ENCODE measurements at places on chromosomes 12 and 14.
A peak's percentile ranks its signal among the peaks of the same experiment; 100 is the strongest.

DNA sequence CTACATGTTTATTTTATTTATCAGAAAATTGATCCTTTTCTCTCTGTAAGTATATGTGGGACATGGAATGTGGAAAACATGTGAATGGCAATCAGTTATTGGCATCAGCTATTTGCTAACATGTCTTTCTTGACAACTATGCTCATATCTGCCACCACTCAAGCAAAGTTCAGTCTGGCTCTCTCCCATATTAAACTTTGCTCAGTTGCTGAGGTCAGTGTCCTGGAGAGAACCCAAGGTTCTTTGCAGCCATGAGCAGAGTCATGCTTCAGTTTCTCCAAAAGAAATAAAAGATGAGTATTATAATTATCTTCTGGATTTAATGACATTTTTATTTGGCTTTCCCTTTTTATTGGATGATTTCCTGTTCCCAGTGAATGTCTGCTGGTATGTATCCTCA is 42.6 kb downstream of the A2M start:
- DNase-seq, result no peak

GRCh38 chr14:98182393-98183055 is 1089.5 kb downstream of the BCL11B start:
- DNase-seq, result no peak

DNA sequence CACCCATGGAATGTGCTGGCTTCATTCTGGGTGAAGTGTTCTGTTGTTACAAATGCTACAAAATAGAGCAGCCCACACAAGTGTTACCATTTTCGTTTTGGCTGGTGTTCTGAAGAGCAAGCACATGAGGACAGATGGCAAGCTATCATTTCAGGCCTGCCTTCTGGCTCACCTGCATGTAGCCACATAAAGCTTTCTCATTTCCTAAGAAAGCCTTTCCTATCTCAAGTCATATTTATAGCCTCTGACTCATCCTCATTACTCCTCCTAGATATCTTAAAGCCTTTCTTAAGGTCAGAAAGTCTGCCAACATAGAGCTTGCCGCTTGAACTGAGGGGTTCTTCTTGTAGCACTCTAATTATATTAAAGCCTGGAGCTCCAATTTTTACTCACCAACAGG is 89.0 kb downstream of the PTPRR start:
- DNase-seq, result no peak

DNA sequence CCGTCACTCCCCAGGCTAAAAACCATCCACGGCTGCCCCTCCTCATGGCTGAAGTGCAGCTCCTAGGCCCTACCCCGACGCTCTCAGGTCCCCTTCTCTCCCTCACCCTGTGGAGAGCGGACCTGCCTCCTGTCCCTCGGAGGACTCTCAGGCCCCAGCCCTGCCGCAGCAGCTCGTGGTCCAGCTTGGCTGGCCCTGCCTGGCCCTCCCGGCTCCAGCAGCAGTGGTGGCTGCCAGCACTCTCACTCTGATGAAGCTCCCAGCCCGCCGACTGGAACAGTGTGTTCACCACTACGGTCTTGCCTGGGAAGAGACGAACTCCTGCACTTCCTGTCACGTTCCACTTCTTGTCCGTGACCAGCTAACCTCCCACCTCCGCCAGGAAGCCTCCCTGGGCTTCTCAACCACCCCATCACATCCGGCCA is 11.1 kb downstream of the BAG5 start:
- no peak for DNase-seq

GRCh38 chr12:64431791-64432190 is 20.1 kb upstream of the TBK1 start:
- DNase-seq, result no peak

- no peak for DNase-seq
These were observed 448.9 kb upstream of the TBX3 start for GRCh38 chr12:115132905-115133304.

DNA sequence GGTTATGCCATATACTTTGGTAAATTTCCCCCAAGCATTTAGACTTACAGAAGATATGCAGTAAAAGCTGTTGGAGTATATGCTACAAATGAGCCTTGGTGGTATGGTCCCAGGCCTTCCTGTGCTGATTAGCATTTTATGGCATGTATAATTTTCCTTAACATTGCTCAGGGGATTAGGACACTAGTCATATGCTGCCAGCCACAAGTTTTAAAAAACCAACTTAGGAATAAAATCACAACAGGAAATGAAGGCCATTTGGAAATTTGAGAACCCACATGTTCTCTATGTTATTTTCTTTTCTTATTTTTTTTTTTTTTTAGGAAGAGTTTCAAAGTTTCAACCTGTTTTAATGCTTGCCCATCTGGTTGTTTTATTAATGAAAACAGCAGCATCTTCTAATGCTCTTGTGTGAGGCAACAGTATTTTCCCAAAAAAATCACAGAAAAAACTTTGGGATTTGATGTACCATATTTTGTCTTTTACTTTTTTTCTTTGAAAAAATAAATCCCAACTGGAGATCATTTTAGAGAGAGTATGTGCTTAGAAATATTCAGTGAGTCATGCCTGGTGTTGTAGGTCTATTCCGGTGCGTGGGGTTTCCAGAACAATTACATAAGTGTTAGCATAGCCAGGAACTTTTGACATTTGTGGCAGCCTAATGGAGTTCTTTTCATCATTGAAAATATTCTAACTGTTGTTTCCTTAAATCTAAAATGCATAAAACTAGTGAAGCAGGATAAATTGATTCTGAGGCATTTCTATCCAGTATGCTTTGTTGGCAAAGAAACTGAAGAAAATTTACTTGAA is 21.7 kb upstream of the DUSP6 start:
- DNase-seq, result peak; percentile 76

DNA sequence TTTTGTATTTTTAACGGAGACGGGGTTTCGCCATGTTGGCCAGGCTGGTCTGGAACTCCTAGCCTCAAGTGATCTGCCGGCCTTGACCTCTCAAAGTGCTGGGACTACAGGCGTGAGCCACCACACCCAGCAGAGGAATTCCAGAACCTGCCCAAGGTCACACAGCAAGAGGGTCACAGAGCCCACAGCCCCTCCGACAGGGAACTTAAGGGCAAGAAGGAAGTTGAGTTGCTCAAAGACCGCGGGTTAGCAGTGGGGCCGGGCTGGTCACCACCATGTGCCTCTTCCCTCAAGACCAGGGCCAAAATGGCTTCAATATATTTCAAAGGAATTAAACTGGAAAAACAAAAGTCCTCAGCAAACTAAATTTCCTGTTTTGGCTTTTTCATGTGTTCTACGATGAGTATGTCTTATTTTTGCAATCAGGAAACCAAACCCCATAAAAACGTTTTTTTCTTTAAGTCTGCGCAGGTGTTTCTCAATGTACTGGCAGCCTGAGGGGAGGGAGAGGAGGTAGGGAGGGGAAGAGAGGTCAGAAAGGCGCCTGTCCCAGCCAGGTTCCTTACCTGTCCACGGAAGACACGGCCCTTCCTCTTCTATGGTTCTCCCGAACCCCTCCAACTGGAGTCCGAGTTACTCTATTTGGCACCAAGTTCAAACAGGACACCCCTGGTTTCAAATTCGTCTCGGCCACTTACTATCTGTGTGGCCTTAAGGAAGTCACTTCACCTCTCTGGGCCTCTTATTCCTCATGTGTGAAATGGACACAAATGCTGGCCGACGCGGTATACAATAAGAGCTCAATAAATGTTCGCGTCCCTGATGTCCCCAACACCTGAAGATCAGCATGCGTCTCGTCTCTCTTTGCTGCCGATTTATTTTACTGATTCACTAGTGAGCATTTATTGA is 778 bp downstream of the SLC8B1 start:
- DNase-seq, result peak; percentile 72

DNA sequence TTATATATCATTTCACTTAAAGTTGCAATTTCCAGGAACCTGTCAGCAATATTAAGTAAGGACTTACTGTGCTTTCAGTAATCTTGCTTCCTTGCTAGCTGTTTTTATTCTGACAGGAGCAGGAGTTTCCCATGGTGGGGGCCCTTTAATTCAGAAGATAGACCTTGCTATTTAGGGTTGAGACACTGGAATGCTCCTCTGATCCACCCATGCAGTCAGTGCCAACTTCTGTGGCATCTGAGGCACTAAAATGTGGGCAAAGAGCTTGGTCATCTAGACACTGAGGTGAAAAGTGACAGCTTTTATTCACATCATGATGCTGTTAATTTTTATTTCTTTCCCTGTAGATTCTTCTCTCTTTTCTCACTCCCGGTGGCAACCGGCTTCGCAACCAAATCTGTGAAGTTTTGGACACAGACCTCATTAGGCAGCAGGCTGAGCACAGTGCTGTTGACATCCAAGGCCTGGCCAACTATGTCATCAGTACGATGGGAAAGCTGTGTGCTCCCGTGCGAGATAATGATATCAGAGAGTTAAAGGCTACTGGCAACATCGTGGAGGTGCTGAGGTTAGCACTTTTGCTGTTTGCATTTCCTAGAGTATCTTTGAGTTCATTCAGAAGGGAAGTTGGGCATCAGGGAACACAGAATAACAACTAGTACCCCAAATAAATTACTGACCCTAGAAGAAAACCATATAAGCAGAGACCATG is 18.8 kb downstream of the TCP11L2 start:
- no peak for DNase-seq

- no peak for DNase-seq
These were observed 1.8 kb upstream of the PPP1R12A start for GRCh38 chr12:79936670-79937069.

DNA sequence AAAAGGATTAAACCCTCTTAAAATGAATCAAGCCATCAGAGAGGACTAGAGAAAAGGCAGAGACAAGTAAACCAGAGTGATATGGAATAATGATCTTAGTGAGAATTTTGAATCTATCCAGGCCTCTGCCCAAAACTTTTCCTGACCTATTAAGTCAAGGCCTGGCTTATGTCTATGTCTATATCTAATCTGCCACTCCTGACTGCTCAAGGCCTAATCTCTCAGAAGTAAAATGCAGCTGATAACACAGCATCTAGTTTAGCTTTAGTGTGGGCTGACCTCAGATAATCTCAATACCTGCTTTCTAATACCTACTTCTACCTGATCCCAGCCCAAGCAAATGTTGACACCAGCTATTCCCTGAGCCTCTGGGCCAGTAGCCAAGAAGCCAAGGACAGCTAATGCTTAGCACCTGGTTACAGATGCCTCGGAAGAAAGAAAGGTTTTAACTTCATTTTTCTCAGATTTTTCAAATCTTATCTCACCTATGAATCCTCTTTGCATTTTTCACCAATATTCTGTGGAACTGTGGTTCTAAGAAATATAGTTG is 1472.5 kb upstream of the SEL1L start:
- DNase-seq, result no peak

- DNase-seq, result no peak
These were observed 462.6 kb downstream of the PRKD1 start for GRCh38 chr14:29465095-29465494.

DNA sequence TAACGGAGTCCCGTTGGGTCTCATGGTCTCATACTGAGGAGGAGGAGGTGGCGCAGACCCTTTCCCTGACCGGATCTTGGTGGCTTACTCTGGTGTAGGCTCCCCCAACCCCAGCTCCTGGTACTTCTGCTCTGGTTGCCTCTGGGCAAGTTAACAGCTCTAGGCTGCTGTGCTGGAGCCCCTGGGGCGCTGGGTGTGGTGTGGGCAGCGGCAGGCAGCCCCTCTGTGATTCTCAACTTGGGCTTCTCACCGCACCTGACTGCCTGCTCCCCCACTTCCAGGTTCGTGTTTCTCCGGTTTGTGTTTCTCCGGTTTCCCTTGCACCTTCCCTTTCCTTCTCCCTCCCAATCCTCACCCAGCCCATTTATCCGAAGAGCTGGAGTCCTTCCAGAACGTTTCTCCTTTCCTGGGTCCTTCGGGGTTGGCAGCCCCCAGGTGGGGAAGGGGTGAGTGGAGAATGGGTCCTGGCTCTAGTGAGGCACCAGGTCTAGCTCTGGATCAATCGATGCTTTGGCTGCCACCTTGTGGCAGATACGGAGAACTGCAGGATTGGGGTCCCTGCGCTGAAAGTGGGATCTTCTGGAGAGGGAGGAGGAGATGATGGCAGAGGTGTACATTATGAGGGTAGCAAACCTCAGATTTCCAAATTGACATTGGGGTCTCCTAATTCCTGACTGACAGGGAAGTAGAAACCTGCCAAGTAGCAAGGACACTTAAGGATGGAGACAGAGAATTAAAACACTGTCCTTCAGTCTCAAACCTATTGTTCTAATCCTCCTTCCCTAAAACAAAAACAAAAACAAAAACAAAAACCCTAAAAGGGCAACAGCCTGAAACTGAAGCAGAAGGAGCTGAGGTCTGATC is 8.3 kb downstream of the CISTR start:
- DNase-seq, result peak; percentile 75

DNA sequence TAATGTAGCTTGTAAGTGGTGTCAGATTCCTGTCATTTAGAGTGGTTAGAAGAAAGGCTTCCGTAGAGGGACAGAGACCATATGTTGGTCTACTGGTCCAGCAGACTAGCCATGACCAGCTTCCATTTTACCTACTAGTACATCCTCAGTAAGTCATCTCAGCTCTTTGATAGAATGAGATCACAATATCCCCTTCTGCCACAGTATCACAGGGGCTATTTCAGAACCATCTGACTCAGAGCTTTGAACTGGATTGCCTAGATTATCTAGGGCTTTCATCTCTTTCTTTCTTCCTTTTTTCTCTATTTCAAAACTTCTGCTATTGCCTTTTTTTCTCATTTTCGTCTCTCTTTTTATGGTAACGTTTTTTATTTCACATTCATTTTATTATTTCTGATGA is 4.7 kb downstream of the ZDHHC17 start:
- DNase-seq, result peak; percentile 46

DNA sequence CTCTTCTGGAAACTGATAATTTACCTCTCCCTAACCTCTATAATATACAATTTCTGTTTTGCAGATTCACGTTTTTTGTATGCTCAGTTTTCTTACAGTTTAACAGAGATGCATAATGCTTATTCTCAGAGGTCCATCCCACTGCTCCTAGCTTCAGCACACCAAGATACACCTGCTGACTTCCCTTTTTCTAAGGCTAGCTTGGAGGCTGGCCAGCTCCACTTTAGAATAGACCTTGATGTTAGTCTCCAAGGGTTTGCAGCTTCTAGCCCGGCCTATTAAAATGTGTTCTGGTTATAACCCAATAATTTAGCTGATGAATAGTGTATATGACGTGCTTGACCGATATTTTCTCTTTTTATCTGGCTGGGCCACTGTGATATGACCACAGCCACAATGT is 261.2 kb downstream of the EGLN3 start:
- no peak for DNase-seq

- no peak for DNase-seq
These were observed 84.9 kb upstream of the TRAF3 start for GRCh38 chr14:102692334-102692733.

GRCh38 chr14:65632487-65632886 is 220.0 kb downstream of the FUT8 start:
- no peak for DNase-seq

- no peak for DNase-seq
These were observed 43.2 kb downstream of the TBK1 start for GRCh38 chr12:64494998-64495729.
